CD8-positive, alpha-beta T cell (primary cell): ENCODE measurements at places on chromosomes 12 and 14.

GRCh38 chr14:41668356-41668755, 61.7 kb downstream of the LRFN5 start:
- no peak for DNase-seq

DNA sequence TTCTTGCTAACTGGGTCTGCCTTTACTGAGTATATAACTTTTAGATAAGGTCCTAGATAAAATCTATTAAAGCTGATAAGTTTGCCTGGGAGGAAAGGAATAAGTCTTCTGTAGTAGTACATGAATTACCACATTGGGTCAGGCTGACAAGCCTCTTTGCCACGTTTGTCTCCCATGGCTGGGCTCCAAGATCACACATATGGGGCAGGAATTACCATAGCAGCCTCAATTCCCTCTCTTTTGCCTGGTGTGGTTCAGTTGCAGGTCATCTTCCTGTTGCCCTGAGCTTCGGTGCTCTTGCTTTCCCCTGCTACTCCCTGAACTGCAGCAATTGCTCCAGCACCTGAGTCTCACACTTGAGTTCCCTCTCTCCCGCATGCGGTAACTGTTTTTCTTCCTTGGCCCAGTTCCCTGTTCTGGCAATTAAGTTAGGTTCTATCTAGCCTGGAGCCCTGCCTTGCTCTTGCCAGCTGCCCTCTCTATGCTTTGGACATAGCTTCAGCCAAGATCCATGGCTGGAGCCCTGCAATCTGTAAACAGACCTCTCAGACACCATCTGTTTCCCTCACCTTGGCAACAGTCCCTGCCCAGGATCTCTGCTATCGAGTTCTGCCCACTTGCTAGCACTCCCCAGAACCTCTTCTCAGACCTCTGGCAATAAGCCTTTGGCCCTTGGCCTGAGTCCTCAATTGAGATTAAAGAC, 5.8 kb upstream of the GLT8D2 start:
- DNase-seq = no peak

GRCh38 chr14:30669594-30669993, 47.5 kb downstream of the SCFD1 start:
- no peak for DNase-seq

DNA sequence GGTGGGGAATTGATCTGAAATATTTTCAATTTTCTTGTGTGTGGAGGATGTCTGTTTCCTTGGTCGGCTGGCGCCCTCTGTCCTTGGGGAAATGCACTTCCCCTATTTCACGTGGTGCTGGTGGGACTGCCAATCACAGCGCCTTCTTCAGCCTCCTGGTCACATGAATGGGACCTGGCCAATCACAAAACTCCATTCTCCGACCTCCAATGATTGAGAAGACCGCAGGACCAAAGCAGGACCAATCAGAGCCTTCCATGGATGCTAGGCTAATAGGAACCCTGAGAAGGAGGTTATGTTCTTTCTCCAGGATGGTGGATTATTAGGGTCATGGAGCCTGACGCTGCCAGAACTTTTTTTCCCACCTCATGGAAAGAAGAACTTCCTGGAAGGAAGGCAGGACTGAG, 188.7 kb downstream of the TTC8 start:
- DNase-seq = no peak

GRCh38 chr14:46063872-46064271, 587.7 kb downstream of the RPL10L start:
- no peak for DNase-seq

DNA sequence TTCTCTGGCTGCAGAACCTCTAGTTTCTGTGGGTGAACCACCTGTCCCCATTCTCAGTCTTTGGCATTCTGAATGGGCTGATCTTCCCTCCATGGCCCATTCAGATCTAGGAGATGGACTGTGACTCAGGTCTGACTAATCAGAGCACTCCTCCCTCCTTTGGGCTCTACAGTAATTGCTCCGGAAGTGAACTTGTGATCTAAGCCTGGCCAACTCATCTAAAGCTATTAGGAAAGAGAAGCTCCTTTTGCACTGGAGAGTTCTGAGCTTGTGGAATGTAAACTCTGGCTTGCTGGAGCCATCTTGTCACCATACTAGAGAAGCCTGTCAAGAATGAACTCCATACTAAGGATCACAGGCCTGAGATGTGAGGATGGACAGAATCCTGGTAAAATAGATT, 168.2 kb downstream of the SUDS3 start:
- DNase-seq = no peak
